Stimulated activated CD8-positive, alpha-beta memory T cell treated with anti-CD3 and anti-CD28 coated beads, Interleukin-15, amount 100 ng/mL, for 1 hour (primary cell): ENCODE measurements at places on chromosomes 2 and 18.

GRCh38 chr2:197838036-197838435, 33.6 kb downstream of the PLCL1 start:
- DNase-seq: no peak

DNA sequence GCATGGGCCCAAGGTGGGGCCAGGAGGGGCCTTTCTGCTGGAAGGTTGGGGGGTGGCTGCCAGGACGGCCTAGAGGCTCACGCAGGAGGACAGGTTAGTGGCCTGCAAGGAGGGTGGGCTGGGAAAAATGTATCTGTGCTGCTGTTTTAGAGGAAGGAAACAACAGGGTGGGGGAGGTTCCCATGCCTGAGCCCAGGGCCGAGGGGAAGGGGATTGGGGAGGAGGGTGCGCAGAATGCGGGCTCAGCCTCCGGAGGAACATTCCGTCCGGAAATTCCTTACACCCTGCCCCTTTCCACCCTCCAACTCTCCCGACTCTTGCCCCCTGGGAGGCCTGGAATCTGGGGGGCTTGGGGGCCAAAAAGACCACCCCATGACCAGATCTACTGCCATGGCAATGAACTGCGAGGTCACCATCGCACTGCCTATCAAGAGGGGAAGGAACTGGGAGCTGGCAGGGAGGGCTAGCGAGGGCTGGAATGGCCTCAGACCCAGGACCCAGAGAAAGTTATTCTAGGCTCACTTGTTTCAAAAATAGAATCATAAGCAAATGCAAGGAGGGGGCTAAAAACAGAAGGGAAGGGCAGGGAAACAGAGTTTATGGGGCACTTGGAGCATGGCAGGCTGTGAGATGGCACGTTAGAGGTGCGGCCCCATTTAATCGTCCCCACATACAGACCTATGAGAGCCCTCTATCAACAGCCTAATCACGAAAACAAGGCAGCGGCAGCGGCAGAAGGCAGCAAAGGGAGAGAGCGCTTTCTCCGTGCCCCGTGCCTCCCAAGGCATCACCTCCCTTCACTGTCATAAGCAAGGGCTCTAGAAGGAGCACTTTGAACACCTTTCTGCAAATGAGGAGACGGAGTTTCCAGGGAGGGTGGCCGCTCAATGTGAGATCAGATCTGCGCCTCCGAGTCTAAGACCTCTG, 90.4 kb downstream of the TNS1 start:
- DNase-seq: no peak

DNA sequence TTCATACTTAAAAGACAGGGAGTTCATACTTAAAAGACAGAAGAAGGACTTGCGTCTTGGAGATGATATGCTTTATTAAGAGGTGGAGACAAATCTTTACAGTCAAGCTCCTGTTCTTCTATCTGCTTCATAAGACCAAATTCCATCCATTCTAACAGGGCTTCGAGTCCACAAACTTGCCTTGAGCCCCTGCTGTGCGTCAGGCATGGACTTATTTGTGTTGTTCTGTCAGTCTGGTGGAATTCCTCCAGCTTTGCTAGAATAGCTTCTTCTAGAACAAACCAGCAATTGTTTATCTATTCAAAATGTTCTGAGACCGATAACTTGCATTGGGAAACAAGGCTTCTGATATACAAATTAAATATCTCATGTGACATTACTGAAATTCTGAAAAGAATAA, 73.9 kb upstream of the SOX11 start:
- DNase-seq: no peak

DNA sequence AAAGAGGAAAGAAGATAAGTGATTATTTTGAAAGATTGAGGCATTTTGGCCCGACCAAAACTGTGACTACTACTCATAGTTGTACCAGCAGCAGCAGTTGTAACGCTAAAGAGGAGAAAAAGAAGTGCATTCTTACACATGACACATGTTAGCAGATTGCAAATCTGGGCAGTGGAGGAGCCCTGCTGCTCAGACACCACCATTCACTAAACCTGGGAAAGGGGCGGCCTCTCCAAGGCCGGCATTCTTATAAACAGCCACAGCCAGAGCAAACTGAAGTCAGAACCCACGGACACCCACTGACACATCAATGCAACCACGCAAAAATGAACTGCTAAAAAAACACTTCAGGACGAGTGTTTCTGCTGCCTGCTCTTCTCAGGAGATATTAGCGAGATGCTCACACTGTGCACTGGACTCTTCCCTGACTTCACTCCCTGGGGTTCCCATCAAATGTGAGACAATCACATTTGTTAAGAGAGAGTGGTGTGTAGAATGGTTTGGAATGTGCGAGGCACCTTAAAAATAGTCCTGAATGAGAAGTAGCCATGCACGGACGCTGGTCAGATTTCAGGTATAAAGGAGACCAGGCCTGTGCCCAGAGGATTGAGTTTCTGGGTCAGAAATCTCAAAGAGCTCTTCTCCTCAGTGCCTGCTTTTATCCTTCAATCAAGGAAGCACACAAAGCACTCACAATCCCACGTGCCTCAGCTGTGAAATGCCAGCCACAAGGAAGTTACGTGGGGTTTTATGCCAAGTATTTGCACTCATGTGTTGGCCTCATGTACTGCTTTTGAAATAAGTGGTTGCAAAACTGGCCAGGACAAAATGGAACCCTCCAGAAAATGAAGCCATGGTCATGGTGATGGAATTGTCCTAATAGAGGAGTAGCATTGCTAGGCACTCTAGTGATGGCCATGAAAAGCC, 83.4 kb downstream of the MTCL1 start:
- DNase-seq: no peak

DNA sequence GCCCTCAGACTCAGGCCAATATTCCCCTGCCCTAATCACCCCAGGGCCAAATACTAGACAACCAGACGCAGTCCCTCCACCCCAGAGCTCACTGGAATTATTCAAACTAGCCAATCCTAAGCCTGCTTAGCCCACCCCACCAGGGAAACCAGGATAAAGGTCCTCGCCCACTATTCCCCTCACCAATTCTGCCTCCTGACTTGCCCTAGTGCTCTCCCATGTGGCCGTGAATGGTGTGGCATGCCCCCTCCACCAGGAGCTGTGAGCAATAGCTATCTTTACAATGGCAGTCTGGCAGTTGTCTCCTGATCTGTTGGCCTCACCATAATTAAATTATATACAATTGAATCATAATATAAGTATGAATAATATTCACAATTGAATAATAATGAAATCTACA, 42.3 kb downstream of the FAM124B start:
- no peak for DNase-seq
